ENCODE measurements at places on chromosomes 12 and 14. TPM values are rescaled to one million over a fixed set of nuclear protein-coding genes. Genes with fewer than 3 reads are reported as not detected.

SSTR1 gene
- total RNA-seq = 1.2 TPM

ELK3 gene
- 18.1 TPM for total RNA-seq

GRCh38 chr12:67988601-67989021 lies 636 bp upstream of the IFNG-AS1 start:
- DNase-seq = no peak

GRCh38 chr12:20006871-20007730 lies 361.2 kb upstream of the PDE3A start:
- no peak for DNase-seq

PLEKHD1 gene
- total RNA-seq = 0.11 TPM

GRCh38 chr12:24888813-24889212 lies 60.1 kb downstream of the BCAT1 start:
- DNase-seq = peak; percentile 70

SMCO3 gene
- total RNA-seq = not detected

GRCh38 chr12:58206876-58207275 lies 265.5 kb downstream of the ATP23 start:
- DNase-seq = peak; percentile 71

TRIM9 gene
- 0.81 TPM for total RNA-seq

GRCh38 chr12:116194935-116195431 lies 82.5 kb downstream of the MED13L start:
- DNase-seq = peak; percentile 65

SMOC1 gene
- total RNA-seq = not detected

JAG2 gene
- total RNA-seq = 6.4 TPM

- DNase-seq = peak; percentile 49
These were observed 10.8 kb downstream of the RIMBP2 start for GRCh38 chr12:130705178-130705822.

CLEC4D gene
- total RNA-seq = 0.70 TPM

SYNE3 gene
- total RNA-seq = 5.2 TPM

DNA sequence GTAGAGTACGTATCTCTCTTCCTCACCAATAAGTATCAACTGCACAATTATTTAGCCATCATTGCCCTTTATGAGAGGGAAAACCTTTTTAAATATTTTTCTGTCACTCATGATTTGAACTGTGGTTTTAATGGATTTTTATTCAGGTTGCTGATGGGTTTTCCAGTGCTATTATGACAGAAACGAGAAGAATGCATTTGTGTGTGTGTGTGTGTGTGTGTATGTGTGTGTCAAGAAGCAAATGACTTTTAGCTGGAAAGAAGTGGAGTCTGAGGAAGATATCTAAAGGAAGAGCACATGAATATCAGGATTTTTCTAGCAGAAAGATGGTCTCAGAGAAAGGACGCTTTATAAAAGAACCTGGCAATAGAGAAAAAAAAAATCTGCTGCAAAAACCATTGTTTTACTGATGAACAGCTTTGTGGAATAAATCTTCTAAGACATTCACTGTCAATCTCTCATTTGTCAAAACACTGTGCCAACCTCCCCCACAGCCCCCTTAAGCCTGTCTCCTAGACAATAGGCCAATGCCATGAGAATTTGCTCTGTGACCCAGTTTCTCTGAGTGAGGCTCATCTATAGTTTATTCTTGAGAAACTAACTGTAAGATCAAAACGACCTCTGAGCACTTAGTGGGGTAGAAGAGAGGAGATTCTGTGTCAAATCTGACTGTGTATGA lies 417.7 kb downstream of the FLRT2 start:
- no peak for DNase-seq

SERPINA1 gene
- total RNA-seq = 1.2 TPM

GRCh38 chr12:54375259-54375579 lies 9.3 kb downstream of the ZNF385A start:
- DNase-seq = peak; percentile 43

DNA sequence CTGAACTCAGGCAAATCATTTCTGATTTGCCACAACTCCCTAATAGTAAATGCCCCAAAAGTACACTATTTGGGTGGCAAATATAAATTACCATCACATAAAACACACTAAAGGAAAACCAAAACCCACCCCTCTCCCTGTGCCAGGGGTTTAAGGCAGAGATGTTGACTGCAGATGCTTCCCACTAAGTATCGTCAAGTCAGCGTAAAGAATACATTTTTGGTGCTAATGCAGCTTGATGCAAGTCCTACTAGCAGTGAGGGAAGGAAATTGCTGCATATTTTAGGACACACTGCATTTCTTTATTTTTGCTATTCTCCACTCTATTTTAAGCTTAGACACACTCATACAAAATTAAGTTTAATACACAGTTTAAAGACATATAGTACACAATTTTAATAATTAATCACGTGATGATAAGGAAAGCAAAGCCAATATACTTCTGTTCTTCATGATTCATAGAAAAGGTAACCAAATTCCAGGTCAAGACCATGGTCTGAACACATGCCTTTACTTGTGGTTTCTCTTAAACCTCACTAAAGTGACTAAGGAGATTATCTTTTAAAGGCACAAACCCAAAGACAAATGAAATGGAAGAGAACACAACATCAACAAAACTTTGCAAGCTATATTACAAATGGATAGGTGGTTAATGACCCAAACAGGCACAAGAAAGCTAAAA lies 162.2 kb downstream of the STXBP6 start:
- DNase-seq = no peak
